ENCODE measurements at places on chromosomes 3 and 15.

- DNase-seq = no peak
Observed at GRCh38 chr15:66907826-66908743, 157.3 kb upstream of the SMAD3 start.

DNA sequence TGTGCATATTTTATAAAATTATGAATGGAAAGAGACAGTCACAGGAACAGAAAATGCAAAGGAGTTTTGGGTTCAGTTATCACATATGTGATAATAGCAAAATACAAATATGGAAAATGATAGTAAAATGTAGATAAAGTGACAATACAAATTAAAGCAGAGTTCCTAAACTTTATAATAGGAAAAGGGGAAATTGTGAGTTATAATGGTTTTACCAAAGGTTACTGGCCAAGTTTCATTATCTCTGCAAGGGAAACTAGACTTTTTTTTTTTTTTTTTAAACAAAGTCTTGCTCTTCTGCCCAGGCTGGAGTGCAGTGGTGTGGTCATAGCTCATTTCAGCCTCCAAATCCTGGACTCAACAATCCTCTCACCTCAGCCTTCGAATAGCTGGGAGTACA is 228.7 kb upstream of the CGNL1 start:
- no peak for DNase-seq

- DNase-seq = peak; percentile 83
Observed at GRCh38 chr3:197516517-197516889, 39.3 kb downstream of the BDH1 start.

- no peak for DNase-seq
Observed at GRCh38 chr3:142530296-142530695, 48.2 kb downstream of the ATR start.

DNA sequence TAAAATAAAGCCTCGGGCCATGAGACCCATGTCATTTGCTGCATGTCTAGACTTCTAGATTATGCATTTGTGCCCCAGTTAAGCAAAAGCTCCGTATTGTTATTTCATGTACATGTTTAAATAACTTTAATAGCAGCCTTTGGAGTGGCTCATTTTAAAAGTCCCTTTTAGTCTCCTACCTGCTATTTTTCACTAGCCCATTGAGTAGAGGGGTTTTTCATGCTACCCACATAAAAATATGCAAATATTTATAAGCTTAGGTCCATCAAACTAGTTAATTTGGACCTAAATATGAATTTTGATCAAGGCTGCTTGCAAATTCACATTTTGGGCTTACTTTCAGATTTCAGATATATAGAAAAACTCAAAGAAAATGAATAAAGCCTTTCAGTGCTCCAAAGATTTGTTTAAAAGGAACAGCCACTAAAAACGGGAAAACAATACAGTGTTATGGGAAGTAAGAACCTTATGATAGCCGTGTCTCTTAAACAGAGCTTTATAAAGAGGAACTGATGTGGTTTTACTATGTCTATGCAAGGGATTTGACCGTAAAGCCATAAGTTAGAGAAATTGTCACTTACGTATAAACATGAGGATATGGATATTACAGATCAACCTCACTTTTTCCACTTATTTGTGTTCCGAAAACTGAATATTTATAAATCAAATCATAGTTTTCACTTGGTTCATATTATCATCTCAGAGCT is 30.0 kb downstream of the FILIP1L start:
- DNase-seq = no peak

- no peak for DNase-seq
Observed at GRCh38 chr15:40130799-40131502, 22.3 kb upstream of the BMF start.

- DNase-seq = no peak
Observed at GRCh38 chr15:39054128-39054732, 489.6 kb upstream of the RASGRP1 start.
